ENCODE measurements at places on chromosomes 13 and 19. TPM values are rescaled to one million over a fixed set of nuclear protein-coding genes. Genes with fewer than 3 reads are reported as not detected.
A peak's percentile ranks its signal among the peaks of the same experiment; 100 is the strongest.

Gene CD177
- 0.19 TPM for polyA plus RNA-seq

Gene ATP1A3
- 0.05 TPM for polyA plus RNA-seq

Gene DZIP1
- polyA plus RNA-seq = 18.1 TPM

Gene ZC3H13
- polyA plus RNA-seq = 5.8 TPM

Gene PIK3R2
- 29.5 TPM for polyA plus RNA-seq

GRCh38 chr19:40604647-40605215, 3.6 kb downstream of the LTBP4 start:
- no peak for DNase-seq

DNA sequence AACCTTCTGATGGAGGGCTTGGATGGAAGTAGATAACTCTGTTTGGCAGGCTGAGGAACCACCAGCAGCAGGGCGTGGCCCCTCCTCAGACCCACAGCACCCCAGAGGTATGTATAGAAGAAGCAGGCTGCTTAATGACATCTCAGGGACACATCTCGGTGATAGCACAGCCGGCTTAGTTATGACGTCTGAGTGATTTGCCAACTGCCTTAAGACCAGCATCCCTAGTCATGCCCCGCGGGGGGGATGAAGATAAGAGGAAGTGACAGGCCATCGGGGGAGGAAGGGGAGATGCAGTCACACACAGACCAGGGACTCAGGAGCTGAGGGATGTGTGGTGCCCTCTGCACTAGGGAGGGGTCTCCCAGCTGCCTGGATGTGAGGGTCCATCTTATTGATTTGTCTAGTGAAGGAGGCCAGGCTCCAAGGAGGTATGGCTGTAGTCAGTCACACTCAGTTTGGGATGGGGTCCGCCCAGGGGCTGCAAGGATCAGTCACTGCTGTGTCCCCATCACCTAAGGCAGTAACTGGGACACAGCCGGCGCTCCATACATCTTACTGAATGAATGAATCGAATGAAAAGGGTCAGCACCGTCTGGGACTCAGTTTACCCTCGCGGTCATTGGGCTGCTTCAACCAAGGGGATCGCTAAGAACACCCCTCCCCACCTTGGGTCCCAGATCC, 19.2 kb upstream of the ERCC1 start:
- DNase-seq = peak; percentile 36

GRCh38 chr13:107351305-107351704, 783.4 kb upstream of the ARGLU1 start:
- peak; percentile 43 for DNase-seq

GRCh38 chr19:51559240-51559639, 11.8 kb upstream of the ZNF175 start:
- no peak for DNase-seq

DNA sequence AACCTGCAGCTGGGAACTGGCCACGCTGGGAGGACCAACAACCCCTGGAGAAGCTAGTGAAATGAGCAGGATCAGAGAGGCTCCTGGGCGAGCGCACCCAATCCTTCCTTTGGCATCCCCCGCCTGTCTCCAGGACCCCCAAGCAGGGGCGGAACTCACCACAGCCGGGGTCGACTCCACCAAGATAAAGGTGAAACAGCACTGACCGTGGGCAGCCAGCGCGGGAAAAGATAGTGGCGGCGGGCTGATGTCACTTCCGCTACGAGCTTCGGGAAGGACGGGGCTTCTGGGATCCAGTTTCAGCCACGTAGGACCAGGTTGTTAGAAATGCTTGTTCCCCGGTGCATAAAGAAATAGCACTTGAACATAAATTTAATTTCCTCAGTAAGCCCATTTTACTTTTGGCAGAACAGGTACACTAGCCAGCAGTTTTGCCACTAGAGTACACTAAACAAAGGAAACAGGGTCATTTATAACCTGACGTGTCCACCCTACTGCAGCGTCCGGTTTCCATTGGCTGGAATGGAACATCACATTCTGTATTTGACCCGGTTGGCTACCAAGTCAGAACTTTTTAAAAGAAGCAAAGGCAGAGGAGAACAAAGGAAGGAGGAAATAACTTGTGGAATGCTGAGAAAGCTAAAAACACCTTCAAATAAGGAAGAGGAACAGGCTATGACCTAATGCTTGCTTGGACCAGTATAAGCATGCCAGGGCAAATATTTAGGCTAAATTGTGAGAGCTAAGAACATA, 25.5 kb upstream of the ZNF562 start:
- no peak for DNase-seq

GRCh38 chr13:83453723-83454122, 428.6 kb downstream of the SLITRK1 start:
- DNase-seq = no peak

DNA sequence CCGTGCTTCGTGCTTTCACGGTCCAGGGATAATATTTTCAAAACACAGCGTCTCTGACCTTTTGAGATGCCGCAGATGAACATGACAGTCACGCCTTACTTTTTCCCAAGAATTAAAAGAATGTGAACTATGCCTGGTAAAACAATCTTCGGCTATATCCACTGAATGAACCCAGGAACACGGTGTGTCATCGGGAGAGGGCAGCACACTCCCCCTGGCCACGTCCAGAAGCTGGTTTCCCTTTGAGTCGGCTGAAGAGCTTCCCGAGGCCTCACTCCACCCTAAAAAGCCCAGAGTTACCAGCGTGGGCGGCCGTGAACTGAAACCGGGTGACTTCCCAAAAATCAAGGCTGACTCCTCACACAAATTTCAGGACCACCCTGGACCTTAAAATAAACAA, 22.9 kb upstream of the SHISA2 start:
- peak; percentile 42 for DNase-seq

DNA sequence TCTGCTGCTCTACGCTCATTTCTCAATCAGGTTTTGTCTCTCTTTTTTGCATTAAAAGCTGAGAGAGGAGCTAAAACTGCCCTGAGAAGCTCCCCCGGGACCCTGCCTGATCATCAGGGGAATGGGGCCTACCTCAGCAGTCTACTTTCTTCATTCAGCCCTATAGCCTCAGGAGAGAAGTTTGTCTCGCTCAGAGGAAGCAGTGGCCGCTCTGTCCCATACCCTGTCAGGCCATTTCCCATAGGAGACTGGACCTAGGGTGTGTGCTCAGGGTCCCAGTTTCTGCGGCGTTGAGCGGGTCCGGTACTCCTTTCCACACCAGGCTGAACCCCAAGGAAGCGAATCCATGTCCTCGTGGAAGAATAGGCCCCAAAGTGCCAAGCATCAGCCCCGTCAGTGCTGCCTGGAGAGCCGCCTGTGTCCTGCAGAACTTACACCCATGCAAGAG, 21.7 kb downstream of the UBE2L5 start:
- no peak for DNase-seq

GRCh38 chr19:6343462-6343861, 10.1 kb upstream of the ACER1 start:
- DNase-seq = no peak
